ENCODE measurements at places on chromosomes 4 and X. TPM values are rescaled to one million over a fixed set of nuclear protein-coding genes. Genes with fewer than 3 reads are reported as not detected.

- DNase-seq, result no peak
Observed at GRCh38 chr4:77154761-77155499, 2.1 kb upstream of the CCNG2 start.

PROM1 gene
- 36.9 TPM for total RNA-seq

GRCh38 chr4:22427675-22428074, 88.2 kb downstream of the ADGRA3 start:
- DNase-seq, result no peak

SRD5A3 gene
- 12.7 TPM for total RNA-seq

DNA sequence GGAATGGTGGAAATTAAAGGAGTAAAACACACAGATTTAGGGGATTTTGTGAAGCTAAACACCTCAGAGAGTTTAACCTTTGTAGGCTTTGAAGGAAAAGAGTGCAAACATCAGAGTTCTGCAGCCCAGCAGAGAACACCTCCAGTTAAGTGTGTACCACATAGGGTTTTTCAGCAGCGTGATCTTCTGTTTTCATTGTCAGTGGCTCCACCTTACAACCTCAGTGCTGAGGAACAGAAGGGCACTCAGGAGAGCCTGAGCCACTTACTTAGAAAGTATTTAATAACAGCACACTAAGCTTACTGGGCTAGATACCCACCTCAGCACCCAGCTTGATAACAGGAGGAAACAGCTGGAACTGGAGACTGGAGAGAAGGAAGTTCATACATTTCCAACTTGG, 2.0 kb upstream of the FBXW7 start:
- no peak for DNase-seq

- no peak for DNase-seq
Observed at GRCh38 chrX:153511784-153512500, 5.5 kb upstream of the ATP2B3 start.

GUCY1A1 gene
- total RNA-seq, result not detected

DNA sequence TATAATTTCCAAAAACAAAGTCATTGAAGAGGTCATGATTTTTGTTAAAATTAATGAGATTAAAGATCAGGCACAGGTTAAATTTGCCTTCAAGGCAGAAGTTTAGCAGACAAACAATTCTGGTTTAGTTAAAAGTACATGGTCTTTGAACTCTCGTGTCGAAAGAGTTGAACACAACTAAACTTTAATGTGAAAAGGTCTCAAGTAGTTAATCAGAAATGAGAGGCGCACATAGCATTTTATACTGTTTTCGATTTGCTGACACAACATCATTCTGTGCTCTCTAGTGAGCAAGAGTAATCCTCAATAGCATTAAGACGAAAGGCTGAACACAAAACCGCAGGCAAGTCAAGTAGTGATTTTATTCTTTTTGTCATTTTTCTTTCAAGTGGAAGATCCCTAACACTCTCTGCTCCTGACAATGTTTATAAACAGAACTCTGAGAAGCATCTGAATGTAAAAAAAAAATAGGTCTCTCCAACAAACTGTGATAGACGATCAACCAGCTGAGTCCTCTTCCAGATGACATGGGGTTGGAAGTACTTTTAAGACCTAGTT, 49.8 kb downstream of the SH3RF1 start:
- DNase-seq, result no peak

Data from glutamatergic neuron (in vitro differentiated cells).